ENCODE measurements at places on chromosomes 1 and 21.

- DNase-seq, result no peak
Observed at GRCh38 chr1:231194843-231195516, 33.1 kb downstream of the TRIM67 start.

DNA sequence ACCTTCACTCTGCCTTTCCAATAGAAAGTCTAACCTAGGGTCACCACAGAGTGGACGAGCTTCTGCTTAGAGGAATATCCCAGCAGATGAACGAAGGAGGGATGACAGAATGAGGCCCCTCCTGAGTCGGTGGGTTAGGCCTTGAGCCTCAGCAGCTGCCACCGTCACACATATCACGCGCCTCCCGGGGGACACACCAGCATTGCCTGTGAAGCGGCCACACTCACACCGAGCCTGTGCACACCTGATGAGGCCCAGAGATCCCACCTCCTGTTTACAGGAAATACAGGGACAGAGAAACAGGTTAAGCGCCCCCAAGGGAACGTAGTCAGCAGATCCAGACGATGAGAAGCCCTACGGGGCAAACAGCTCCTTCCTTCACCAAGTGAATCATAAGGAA, 25.1 kb upstream of the LRRC47 start:
- DNase-seq, result no peak

- no peak for DNase-seq
Observed at GRCh38 chr1:18293291-18293690, 185.7 kb downstream of the IGSF21 start.

DNA sequence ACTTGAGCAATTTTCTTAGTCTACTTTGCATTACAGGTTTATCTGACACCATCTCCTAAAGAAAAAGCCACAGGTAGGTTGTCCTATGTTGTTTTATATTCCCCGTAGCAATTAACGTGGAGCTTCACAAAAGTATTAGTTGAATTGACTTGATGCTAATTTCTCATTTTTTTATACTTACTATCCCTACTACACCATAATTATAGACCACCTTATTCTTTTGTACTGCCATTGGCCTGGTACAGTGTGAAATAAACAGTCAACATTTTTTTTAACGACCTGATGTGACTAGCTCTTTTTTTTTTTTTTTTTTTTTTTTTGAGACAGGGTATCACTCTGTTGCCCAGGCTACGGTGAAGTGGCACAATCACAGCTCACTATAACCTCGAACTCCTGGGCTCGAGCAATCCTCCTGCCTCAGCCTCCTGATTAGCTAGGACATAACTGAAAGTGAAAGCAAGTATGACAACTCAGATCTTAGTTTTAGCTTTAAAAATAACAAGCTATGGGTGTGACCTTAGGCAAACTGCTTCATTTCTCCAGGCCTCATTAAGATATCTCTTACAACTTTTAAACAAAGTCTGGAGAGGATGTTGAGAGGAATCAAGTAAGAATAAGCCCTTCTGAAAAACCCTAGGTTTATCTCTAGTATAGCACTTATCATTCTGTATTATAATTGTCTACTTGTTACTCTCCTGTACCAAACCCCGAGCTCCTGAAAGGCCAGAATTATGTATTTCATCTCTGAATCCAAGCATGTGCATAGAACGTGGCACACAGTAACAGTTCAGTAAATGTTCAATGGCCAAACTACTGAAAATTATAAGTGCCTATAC, 49.5 kb downstream of the LUZP1 start:
- DNase-seq, result peak; percentile 52

- DNase-seq, result no peak
Observed at GRCh38 chr1:174031099-174031498, 8.9 kb upstream of the RC3H1 start.

- no peak for DNase-seq
Observed at GRCh38 chr1:184424157-184424556, 37.3 kb downstream of the C1orf21 start.

DNA sequence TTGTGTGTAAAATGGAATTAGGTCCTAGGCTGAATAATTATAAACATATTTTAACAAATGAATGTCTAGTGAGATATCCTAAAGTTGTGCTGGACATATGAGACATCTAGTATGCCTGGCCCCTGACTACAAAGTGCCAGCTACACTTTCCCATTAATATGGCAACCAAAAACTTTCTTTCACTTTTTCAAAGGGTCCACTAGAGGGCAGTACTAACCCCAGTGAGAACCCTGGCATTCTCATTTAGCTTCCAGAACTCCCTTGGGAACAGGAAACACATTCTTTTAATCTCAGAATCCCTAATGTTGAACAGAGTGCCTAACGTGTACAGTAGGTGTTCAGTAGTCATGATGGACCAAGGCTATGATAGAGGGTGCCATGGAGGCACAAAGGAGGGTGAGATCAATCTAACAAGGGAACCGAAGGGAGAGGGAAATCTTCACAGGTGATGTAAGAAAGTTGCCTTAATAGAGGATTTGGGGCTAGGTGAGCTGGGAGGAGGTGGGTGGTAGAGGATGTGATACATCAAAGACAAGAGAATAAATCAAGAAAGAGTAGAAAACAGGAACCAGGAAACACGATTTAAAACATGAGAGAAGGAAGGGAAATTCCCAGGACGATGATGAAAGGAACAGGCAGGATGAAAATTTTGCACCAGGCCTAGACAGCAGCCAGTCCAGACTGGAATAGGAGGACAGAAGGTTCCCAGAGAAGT, 41.6 kb downstream of the NSL1 start:
- no peak for DNase-seq

DNA sequence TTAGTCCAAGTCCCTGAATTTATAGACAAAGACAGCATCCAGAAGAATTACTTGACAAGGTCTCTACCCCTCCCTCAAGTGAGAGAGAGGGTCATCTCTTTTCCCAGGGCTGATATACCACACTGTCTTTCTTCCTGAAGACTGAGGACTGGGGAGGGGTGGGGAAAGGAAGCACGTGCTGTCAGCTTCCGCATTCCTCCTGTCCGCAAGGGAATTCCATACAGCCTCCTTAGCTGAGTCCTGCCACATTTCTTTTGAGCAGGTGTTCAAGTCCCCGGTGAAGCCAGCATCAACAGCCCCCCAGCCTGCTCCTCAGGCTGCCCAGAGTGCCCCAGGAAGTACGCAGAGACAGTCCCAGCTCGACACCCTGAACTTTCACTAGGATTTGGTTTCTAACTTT, 34.2 kb downstream of the PCAT6 start:
- DNase-seq, result no peak

- DNase-seq, result no peak
Observed at GRCh38 chr1:241485554-241485992, 34.0 kb downstream of the FH start.

DNA sequence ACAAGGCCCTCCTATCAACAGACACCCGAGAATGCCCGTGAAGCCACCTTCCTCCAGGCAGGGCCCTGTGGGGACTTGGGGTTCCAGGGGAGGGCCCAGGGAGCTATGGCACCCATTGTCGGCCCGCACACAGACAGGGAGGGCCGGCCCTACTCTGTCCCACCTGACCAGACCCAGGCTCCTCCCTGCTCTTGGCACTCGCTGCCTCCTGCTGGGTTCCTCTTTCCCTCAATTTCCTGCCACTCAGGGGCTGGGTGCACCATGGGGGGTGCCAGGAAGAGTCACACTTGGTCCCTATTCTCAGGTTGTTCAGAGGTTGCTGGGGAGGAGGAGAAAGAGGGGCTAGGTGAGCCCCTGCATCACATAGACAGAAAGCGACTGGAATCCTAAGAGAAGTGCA, 8.0 kb upstream of the OXCT2 start:
- DNase-seq, result no peak

DNA sequence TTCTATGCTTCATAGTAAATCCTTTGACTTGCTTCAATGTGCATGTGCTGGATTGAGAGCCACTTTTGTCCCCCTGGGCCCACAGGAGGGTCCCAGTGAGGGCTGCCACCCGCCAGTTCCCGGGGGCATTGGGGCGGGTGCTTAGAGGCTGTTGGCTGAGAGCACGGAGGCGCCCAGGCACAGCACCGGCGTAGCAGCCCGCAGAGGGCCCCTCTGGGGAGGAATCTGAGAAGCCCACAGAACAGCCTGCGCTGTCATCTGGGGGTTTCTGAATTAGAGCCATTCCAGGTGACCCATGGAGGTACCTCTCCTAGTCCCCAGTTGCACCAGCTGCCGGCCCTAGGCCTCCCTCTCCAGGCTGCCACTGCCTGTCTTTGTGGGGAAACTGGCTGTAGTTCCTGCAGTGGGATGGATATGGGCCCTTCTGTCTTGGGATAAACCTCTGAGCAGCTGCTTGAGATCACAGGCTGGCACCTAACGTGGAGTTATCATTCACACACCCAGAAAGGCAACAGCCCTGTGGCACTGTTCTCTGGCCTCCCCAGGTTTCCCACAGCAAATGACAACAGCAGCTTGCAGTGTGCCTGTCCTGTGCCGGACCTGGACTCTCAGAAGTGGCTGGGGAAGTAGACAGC, 39.5 kb downstream of the TMEM51 start:
- DNase-seq, result no peak

GRCh38 chr1:24442764-24443163, 27.2 kb downstream of the NIPAL3 start:
- no peak for DNase-seq

DNA sequence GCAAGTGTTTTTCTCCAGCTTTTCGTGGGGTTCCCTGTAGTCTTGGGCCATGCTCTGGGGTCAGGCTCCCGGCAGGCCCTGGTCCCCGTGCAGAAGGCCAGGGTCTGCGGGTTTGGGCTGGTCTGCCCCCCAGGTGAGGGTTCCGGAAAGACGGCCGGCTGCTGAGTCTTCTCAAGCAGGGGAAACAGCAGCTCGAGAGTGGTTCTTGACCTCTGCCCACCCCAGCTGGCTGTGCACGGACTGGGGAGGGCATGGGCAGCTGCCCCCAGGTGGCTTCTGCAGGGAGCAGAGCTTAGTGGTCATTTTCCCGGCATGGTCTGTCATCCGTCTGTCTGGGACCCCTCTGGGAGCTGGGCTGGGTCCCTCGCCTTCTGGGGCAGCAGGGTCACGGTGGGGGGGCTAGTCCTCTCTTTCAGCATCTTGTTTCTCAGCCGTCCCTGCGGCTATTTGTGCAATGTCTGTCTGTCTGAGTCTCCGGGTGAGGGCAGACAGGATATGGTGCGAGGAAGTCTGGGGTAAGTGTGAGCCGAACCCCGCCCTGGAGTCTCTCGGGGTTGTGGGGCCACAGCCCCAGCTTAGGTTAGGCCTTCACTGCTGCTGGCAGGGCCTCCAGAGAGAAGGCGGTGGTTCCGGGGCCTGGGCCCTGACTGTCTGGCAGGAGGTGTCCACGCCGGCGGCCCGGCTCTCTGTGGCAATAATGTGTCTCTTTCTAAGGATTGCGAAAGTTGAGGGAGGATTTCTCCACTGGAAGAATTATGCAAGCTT, 6.1 kb downstream of the SKI start:
- peak; percentile 83 for DNase-seq

GRCh38 chr1:244218220-244218619, 167.1 kb downstream of the ZBTB18 start:
- no peak for DNase-seq

DNA sequence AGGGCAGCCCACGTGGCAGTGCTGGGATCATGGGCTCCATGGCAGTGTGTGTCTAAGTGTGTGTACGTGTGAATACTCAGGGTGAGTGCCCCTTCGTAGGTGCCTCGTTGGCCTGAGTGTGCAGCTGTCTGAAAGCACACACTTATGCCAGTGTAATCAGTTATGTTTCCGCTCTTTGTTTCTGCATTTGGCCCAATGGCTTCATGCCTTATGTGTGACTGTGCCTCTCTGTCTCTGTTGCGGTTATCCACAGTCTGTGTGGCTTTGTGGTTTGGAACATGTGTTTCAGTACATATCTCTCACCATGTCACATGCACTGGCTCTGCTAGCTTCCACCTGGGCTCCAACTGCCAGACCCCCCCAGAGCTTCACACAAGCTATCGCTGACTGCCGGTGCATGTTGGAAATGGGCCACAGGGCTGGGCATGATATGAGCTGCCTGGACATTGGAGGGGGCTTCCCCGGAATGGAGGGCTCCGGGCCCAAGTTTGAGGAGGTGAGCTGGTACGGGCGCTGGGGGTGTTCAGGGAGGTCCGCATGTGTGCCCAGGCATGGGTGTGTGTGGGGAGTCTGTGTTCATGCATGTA, 70.3 kb upstream of the TINAGL1 start:
- no peak for DNase-seq

Measured in effector memory CD8-positive, alpha-beta T cell (primary cell).